T-helper 17 cell (primary cell): ENCODE measurements at places on chromosomes 6 and 20. TPM values are rescaled to one million over a fixed set of nuclear protein-coding genes. Genes with fewer than 3 reads are reported as not detected.

The EBF4 gene
- total RNA-seq = 2.0 TPM

DNA sequence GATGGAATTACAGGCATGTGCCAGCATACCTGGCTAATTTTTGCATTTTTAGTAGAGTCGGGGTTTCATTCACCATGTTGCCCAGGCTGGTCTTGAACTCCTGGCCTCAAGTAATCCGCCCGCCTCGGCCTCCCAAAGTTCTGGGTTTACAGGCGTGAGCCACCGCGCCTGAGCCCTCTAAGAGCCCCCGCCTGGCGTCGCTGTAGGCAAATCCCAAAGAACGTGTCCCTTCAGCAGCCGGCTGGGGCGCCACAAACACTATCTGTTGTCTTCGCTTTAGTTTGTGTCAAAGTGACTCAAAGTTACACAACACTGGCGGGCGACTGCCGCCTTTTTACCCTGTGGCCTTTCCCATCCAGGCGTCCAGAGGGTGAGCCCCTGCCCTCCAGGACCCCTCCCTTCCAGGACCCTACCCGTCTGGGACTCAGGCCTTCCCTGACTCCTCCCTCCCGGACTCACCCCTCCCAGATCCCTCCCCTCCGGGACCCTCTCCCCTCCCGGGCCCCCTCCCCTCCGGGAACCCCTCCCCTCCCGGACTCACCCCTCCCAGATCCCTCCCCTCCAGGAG is 940 bp upstream of the ADRM1 start:
- peaks cover 19% of the 10 kb centered on the region for H3K4me1 ChIP-seq
- H3K27me3 ChIP-seq = no peaks in the 10 kb centered on the region
- peak overlapping the region; percentile 97 for H3K27ac ChIP-seq
- H3K36me3 ChIP-seq = no peaks in the 10 kb centered on the region
- H3K4me3 ChIP-seq = peak overlapping the region; percentile 98
- DNase-seq = peak; percentile 79

DNA sequence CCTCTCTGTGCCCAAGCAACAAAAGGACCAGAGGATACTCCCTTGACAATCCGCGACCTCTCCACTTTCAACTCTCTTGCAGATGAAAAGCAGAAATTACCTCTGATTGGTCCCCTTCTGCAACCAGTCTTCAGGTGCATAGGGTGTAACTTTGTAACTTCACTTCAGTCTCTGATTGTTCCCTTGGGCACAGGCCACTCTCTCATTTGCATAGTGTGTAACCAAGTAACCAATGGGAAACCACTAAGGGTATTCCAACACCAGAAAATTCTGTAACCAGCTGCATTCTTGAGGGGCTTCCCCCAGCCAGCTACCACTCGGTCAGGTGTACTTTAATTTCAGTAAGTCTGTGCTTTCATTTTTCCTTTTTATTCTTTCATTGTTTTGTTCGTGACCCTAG is 4.4 kb upstream of the RAET1L start:
- H3K36me3 ChIP-seq = no peaks in the 10 kb centered on the region
- H3K4me1 ChIP-seq = peaks cover 11% of the 10 kb centered on the region
- no peak overlapping the region for H3K27ac ChIP-seq
- DNase-seq = no peak
- no peak overlapping the region for H3K4me3 ChIP-seq

DNA sequence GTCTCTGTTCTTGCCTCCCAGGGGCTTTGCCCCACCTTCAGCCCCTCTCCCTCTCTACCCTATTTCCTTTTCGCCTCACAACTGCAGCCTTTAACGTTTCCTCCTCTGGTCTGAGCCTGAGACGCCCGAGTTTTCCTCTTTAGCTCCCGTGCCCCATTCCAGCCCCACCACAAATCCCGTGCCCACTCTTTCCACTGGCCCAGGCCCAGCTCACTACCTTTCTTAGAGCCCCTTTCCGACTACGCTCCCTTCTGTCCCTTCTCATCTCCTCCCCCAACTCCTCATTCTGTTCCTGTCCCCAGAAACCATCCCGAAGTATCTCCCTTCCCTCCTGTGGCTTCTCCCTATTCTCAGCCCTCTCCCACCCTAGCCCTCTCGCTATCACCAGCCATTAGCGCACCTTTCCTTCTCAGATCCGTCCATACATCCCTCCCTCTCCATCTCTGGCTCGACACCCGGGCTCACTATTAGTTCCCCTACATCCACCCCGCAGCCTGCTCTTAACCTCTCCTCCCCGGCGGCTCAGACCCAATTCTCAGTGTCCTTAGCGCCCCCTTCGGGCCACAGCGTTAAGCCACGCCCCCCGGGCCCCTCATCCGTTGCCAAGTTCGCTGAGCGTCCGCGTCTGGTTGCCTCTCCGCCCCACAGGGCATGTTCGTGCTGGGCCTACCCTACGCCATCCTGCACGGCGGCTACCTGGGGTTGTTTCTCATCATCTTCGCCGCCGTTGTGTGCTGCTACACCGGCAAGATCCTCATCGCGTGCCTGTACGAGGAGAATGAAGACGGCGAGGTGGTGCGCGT is 2.7 kb downstream of the SLC32A1 start:
- peaks cover 61% of the 10 kb centered on the region for H3K4me1 ChIP-seq
- H3K27me3 ChIP-seq = peaks cover 90% of the 10 kb centered on the region
- peak; percentile 24 for DNase-seq
- peak overlapping the region; percentile 72 for H3K4me3 ChIP-seq
- peak overlapping the region; percentile 72 for H3K27ac ChIP-seq

The ZFP57 gene
- total RNA-seq = not detected

The ESR1 gene
- total RNA-seq = 3.9 TPM

The SGK2 gene
- total RNA-seq = 1.7 TPM

DNA sequence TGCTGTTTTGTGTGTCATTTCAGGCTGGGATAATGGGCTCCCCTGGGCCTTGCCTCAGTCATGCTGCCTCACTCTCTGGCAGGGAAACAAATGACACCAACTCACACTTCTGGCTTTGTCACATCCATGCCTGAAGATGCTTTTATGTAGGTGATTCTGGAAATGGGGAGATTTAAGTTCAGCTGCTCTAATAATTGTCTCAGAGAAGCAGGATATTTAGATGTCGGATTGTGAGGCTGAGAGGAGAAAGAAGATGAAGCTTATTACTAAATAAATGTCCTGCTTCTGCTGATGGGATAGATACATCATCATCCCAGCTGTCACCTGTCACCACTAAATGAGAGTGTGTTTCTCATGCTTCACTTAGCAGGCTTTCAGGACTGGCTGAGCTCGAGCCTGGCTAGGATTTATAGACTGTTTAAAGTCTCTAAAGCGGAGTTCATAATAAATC is 480.2 kb upstream of the SPTLC3 start:
- no peak overlapping the region for H3K27ac ChIP-seq
- H3K27me3 ChIP-seq = no peaks in the 10 kb centered on the region
- H3K36me3 ChIP-seq = no peaks in the 10 kb centered on the region

DNA sequence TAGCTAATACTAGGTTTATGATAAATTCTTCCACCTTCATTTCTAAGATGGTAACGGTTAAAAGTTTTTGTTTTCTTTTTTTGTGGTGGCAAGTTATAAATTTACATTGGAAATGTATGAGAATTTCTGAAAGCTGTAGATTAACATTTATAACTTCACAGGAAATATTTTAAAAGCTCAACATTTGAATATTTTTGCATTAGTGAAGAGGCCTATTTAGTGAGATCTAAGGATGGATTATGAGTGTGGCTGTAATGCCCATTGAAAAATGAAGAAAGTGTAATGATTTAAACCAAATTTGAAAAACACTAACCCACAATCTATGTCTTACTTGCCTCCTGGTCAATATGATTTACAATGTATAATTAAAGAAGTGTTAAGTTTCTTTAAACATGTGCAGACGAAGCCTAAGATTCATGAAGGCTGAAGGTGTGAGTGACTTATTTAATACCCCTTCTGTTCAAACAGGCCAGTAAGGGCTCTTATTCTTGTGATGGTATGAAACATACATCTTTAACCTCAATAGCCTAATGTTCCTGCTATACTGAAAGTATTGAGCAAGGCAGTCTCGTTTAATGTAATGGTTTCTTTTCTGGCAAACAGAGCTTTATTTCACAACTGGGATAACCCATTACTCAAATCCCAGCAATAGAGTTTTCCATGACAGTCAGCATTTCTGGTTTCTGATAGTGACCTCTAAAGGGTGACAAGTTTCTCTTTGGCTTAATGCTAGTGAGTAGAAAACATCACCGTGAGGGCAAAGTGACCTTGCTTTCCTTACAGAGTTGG is 13.2 kb downstream of the HDGFL1 start:
- no peak for DNase-seq
- no peaks in the 10 kb centered on the region for H3K27me3 ChIP-seq
- H3K4me1 ChIP-seq = no peaks in the 10 kb centered on the region
- H3K4me3 ChIP-seq = no peak overlapping the region
- no peaks in the 10 kb centered on the region for H3K36me3 ChIP-seq

DNA sequence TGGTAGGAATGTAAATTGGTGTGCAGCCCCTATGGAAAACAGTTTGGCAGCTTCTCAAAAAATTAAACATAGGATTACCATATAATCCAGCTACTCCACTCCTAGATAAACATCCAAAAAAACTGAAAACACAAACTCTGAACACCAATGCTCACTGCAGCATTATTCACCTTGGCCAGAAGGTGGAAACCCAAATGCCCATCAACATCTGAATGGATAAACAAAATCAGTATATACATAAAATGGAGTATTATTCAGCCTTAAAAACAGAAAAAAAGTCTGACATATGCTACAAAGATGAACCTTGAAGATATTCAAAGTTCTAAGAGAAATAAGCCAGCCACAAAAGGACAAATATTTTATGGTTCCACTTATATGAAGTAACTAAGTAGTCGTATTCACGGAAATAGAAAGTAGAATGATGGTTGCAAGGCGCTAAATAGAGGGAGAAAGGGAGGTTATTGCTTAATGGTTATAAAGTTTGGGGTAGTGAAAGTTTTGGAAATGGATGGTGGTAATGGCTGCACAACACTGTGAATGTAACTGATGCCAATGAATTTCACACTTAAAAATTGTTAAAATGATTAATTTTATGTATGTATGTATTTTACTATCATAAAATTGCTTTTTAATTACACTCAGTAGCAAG is 4.0 kb downstream of the PHF10 start:
- H3K4me1 ChIP-seq = peaks cover 27% of the 10 kb centered on the region
- DNase-seq = no peak
- no peaks in the 10 kb centered on the region for H3K27me3 ChIP-seq

The CST1 gene
- total RNA-seq = not detected

The OPRL1 gene
- 2.7 TPM for total RNA-seq

The PERP gene
- 5.7 TPM for total RNA-seq

DNA sequence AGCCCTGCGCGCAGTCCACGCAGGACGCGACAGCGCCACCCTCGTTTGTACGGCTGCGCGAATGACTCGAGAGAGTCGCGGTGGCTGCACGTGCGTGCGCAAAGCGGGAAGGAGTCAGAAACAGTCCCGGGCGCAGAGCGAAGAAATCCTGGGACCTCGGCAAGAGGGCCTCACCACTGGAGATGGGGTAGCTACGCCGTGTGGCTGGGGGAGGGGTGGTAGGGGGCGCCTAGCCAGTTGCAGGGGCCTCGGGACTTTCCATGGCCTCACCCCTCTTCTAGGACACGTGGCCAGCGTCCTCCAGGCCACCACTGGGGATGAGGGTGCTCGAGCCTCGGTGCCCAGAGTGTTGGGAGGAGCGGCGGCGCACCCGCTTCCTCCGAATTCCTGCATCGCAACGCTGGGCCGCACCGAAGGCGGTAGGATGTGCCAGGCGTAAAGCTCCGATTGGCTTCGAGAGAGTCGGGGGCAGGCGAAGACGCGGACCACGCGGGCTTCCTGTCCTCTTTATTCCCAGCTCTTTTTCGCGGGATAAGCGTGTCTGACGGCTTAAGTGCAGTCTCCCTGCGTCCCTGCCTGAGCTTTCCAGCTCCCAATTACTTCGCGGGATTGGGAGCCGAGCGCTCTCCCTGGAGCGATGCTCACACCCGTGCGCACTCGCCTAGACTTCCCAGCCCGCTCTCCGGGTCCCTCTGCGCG is 38.7 kb downstream of the NCR2 start:
- H3K27ac ChIP-seq = no peak overlapping the region
- H3K4me3 ChIP-seq = peak overlapping the region; percentile 76
- no peak for DNase-seq
- H3K4me1 ChIP-seq = peaks cover 33% of the 10 kb centered on the region
- peaks cover 85% of the 10 kb centered on the region for H3K27me3 ChIP-seq
- H3K36me3 ChIP-seq = peaks cover 8% of the 10 kb centered on the region

- no peaks in the 10 kb centered on the region for H3K27me3 ChIP-seq
- peak overlapping the region; percentile 54 for H3K4me3 ChIP-seq
- DNase-seq = no peak
These were observed 2.8 kb downstream of the ADNP start for GRCh38 chr20:50928469-50928868.

DNA sequence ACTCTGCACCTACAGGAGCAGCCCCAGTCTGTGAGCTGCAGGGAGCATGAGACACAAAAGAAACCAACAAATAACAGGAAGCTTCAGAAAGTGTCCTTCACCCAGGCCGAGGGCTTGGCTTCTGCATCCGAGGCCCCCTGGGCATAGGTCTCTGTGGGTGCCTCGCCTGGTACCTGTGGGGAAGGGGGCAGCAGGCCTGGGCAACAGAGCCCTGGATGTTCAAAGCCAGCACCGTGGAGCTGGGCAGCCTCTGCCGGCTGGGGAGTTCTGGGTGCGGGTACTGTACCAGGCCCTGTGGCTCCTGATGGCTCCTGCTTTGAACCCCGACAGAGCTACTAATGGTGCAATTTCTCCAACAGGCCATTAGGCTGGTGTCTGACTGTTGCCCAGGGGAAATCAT is 55.7 kb downstream of the TMEM242 start:
- H3K4me1 ChIP-seq = no peaks in the 10 kb centered on the region
- no peak overlapping the region for H3K27ac ChIP-seq
- H3K4me3 ChIP-seq = no peak overlapping the region
- no peak for DNase-seq
- H3K36me3 ChIP-seq = no peaks in the 10 kb centered on the region

DNA sequence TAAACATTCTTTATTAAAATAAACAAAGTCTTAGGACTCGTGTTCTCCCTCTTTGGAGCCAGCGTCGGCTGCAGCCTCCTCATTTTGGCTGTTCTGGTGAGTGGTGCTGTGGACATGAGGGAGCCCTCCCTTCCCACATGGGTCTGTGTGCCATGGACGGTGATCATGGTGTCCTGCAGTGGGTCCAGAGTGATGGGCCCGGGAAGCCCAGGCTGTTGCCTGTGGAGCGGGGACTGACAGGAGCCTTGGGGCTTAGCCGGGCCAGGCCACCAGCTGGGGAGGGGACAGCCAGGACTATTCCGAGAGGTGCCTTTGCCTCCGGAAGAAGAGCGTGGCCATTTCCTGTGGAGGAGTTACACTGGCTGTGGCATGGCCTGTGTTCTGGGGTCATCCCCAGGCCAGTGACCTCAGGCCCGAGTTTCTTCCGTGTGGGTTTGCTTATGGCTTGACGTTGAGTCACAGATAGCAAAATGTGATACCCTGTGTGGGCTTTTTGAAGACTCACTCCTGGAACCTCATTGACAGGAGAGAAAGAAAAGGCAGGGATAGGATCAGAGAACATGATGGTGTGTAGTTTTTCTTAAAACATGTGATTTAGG is 153.4 kb downstream of the DTNBP1 start:
- no peak overlapping the region for H3K4me3 ChIP-seq
- H3K36me3 ChIP-seq = peaks cover 8% of the 10 kb centered on the region
- no peak overlapping the region for H3K27ac ChIP-seq
- H3K27me3 ChIP-seq = no peaks in the 10 kb centered on the region
